SW480 (cell line): ENCODE measurements at places on chromosomes 16 and 17.

DNA sequence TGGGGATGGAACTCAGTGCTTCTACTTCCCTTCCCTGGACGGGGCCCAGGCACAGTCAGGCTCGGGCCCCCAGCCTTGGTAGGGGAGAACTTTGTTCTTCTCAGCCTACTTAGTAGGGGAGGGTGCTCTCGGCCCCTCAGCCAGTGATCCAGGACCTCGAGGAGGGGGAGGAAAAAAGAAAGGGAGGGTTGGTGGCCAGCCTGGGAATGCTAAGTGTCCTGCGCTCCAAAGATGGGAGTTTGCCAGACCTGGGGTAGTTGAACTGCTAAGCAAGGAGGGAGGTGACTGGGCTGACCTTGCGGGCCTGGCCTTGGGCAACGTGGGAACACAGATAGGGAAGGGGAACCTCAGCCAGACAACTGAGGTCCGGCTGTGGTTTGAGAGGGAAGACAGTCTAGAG lies 12.2 kb downstream of the ADGRG1 start:
- DNase-seq: no peak

- DNase-seq: peak; percentile 66
Measured at GRCh38 chr16:86951831-86952598, 365.2 kb downstream of the C16orf95 start.

- DNase-seq: no peak
Measured at GRCh38 chr17:83200231-83200699, 120.9 kb downstream of the METRNL start.

GRCh38 chr17:1627182-1627981 lies 1.3 kb downstream of the SLC43A2 start:
- DNase-seq: no peak

GRCh38 chr17:78329263-78330059 lies 30.4 kb downstream of the SOCS3 start:
- peak; percentile 86 for DNase-seq

GRCh38 chr16:11180489-11180888 lies 75.5 kb downstream of the SOCS1 start:
- DNase-seq: no peak

- no peak for DNase-seq
Measured at GRCh38 chr16:28304214-28304613, 11.9 kb downstream of the SBK1 start.

DNA sequence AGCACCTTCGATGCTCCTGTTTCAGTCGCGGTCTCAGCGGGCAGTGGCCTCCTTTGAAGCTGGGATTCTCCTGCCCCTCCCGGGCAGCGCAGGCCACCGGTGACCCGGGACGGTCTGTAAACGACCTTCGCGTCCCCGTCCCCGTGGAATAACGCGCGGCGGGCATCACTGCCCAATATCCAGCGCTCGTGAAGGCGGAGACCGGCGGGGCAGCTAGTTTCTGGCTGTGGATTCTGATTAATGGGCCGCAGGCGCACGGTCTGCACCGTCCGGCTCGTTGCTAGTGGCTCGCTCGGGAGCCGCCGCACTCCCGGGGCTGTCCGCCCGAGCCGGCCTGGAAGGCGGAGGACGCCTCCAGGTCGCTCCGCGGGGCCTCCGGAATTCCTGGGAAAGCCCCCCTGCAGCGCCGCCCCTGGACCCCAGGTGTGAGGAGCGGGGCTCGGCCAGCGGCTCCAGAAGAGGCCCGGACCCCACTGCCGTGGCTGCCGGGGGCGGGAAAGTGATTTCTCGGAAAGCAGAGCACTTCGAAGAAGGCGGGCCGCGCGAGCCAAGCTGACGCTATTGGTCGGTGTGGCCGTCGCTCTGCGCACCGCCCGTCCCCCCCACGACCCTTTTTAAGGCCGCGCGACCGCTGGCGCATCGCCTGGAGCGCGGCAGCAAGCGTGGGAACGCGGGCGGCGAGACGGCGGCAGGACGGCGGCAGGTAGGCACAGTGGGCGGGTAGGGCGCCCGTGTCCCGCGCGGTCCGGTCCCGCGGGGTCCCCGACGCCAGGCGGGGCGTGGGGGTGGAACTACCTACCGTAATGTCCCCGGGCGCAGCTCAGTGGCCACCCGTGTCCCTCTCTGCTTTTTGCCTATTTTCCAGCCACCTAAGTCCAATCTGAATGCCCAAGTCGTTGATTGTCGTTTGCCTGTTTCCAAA lies at the start of gene IRF8:
IRF8 (plus strand) TSS at position 642 of the 922 bp plus-strand sequence. CDS start 3,854 bp downstream, outside the sequence.
- DNase-seq: peak; percentile 22

DNA sequence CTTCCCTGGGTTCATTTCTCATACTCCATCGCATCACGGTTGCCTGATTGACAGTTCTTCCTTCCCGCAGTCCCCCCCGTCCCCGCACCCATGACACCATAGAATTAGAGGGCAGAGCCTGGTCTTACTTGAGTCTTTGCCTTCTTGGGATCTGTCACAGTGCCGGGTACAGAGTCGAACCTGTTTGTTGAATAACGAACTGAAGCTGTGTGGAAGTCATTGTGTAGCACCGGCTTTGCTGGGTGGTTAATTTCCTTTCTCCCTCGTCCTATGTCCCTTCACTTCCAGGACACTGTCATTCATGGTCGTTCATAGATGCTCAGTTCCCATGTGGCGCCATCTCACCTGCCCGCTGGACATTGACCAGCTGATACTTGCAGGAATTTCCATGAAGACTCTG lies 315.3 kb downstream of the CPPED1 start:
- no peak for DNase-seq

GRCh38 chr16:89955001-89955685 lies 6.6 kb downstream of the DEF8 start:
- DNase-seq: no peak

DNA sequence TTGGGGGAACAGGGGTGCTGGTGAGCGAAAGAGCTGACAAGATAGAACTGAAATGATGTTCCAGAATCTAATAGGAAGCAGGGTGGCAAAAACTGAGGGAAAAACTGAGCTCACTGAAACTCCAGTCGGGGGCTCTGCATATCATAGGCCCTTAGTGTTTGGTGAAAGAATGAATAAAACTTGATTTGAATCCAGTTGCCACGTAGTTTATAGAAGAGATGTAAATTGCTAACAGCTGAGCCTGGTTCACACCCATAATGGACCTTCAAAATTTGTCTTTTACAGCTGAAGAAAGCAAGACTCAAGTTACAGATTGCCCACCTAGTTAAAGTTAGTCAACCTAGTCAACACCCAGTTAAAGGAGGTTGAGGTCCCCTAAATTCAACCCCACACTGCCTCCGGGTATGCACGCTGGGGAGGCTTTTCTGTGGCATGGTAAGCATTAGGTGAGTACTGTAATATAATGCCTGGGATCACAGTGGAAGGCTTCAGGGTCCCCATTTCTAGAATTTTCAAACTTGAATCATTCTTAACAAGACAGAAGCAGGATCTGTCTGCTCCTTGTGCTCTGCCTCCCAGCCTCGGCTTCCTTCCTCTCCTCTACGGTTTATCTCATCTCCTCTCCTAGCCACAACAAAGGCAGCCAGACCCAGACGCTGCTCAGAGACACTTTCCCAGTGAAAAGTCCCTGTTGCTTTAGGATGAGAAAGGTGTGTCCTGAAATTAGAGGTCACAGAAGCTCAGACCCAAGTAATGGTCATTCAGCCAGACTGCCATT lies 26.9 kb upstream of the SUPT4H1 start:
- DNase-seq: peak; percentile 68

DNA sequence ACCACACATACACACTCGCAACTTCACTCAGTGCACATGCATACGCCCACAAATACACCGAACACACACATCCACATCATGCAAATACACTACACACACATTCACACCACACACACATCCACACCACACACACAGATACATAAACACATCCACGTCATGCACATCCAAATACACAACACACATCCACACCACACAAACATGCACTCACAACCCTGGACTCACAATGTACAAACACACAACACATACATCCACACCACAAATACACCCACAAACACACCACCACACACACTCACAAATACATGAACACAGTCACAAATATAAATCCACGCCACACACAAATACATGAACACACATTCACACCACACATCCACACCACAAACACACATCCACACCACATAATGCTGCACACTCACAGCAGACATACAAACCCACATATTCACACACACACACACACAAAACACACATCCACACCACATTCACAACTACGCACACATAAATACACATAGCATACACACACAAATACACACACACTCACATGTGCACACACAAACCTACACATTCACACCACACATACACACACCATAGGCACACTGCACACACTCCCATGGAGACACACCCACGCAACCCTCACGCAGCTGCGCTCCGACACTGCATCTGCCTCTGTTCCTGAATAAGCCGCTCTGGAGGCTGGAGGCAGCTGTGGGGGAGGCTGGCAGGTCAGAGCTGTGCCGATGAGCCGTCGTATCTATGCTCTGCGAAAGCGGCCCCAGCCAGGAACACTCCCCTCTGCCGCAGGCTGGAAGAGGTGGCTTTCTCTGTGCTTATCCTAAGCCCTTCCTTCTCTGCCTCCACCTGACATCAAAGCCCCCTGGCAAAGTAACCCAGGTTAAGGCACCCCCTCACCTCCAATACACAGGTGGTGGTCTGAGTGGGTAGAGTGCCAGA lies 141.8 kb downstream of the GRIN2A start:
- no peak for DNase-seq

DNA sequence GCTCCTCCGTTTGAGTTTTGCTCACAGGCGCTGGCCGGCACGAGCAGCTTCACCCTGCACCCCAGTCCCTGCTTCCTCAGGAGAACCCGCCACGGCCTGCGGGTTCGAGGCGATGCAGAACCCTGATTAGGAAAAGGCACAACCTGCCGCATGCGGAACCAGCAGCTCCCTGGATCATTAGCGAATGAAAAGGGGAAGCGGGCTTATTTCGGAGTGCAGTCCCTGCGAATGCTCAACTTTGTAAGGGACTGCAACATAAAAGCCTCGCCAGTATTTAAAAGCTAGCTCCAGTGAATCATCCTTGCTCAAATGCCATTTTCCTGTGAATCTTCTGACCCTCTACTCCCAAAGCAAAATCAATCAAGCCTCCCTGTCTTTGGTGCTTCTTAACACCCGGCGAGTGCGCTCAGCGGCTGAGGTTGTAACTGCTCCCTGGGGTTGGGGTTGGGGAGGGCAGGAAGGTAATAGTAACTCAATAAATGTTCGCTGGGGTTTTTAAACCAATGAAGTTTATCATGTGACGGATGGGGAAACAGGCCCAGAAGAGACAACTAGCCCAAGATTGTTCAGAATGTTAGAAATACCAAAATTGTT lies 678 bp upstream of the AKAP10 start:
- no peak for DNase-seq

DNA sequence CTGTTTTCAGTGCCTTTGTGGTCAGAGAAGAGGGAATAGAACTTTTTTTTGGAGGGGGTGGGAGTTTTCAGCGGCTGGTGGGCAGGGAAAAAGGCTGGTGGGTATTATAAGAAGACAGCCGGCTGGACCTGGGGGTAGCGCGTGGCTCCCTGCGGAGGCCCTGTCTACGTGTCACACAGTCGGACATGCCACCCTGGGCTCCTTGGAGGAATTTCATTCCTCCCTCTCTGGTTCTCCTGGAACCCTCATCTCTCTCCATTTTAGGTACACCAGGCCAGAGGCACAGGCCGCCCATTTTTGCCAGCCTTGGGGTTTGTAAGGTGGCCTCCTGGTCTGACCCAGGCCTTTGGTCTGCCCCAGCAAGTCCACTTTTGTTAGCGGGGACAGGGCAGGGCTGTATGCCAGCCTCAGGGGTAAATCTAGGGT lies 908 bp downstream of the FKBP10 start:
- DNase-seq: no peak

- no peak for DNase-seq
Measured at GRCh38 chr17:2903193-2903974, 107.1 kb downstream of the RAP1GAP2 start.

DNA sequence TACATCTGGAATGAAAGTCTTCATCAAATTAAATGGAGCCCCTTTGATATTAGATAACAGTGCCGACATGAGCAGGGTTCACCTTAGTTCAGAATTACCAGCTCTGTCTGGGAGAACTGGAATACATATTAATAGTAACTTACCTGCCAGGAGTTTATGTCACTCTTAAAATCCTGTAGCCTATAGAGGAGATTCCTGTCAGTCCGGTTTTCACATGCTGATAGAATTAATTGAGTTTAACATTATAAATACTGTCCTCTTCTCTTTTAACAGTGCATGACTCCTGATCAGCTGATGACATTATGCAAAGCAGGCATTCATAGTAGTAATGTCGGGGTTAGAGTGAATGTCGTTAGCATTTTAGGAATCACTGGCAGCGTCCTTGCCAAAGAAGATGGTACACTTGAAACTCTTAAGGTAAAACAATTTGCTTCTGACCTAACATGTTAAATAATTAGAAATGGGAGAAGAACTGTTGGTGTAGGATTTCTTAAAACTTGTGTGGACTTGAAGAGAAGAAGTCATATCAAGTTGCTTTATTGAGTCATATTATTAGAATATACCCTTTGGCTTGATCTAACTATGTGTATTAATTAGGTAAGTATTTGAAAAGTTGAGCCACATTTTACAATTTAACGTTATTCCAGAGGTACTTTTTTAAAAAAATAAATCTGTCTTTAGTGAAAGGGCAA lies 34.3 kb downstream of the HEATR3 start:
- no peak for DNase-seq

DNA sequence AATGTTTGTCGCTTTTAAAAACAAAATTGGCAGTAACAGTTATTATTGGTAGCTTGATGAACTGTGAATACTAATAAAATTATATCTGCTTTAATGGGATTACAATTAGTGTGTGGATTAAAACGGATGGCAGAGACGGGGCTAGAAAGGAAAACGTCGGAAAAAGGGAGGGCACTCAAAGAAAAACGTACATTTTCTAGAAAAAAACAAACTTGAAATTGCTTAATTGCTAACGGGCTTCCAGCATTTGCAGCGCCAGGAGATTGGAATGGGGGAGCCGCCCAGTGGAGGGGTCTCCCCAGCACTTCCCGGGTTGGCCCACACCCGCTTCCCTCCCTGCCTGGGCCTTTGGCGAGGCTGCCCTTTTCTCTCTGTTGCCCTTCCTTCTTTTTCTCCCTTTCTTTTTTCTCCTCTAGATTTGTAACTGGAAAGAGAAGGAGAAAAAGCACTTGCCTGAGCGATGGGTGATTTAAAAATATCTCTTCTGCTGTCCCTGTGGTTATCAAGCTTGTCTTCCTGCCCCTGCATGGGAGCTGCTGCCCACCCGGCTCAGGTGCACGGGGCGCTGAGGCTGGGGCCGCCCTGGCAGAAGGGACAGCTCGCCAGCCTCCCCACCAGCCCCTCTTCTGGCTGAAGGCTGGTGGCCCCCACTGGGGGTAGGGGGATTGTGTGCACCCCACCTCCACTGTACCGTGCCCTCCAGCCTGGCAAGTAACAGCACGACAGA lies 5.9 kb downstream of the BAHCC1 start:
- DNase-seq: no peak
